ENCODE measurements at places on chromosomes 16 and 17.

DNA sequence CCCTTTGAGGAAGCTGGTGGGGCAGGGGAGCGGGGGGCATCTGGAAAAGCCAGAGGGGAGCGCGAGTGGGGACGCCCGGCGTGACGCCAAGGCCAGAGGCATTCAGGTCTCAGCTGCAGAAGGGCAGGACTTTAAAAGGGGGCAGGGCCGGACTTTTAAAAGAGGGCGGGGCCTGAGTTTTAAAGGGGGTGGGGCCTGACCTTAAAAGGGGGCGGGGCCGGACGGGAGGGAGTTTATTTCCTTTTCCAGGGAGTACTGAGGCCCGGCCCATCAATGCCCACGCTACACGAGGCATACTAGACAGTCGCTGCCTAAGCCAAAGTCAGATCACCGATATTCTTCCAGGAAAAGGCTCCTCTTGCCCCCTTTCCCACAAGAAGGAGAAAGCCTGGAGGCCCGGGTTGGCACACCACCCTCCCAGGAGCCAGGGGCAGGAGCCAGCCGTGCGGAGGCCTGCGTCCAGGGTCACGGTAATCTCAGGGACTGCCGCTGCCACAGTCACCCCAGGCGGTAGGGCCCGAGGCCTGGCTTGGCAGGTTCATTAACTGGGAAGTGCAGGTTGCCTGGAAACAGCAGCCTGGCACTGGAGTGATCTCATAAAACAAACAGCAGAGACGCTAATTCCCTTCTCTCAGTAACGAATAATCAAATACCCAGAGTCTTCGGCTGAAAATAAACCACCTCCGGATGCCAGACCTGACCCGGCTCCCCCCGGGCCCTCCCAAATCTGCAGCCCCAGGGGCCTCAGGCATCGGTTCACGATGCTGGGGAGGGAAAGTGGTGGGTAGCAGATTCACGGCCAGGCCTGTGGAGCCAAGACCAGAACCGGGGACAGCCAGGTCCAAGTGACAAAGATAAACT lies 90.7 kb downstream of the TIMM22 start:
- DNase-seq: no peak

DNA sequence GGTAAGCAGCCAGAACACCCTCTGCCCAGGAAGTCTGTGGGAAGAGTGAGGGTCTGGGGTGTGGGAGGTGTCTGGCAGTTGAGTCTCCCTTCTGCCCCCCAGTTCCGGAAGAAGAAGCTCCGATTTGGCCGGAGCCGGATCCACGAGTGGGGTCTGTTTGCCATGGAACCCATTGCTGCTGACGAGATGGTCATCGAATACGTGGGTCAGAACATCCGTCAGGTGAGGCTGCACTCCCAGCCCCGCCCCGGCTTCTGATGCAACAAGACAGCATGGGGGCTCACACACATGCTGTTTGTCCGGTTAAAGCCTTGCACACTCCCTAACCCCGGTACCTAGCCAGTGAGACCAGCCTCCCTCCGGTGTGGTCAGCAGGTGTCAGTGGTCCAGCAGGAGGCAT lies 4.0 kb upstream of the HSD3B7 start:
- DNase-seq: no peak

DNA sequence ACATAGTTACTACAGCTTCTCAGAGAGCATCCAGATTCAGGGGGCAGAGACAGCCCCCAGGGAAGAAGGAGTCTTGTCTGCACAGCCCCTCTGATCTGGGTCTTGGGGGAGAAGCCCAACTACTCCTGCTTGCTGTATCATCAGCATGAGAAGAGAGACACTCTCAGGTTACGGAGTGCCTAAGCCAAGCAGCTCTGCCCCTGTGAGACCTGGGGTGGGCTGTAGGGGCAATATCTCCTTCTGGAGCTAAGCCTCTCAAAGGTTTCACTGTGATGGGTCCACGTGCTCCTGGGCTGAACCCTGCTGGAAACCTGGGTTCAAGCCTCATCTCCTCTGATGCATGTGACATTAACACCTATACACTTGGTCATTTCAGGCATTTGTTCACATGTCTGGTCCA lies 123.2 kb downstream of the CPPED1 start:
- no peak for DNase-seq

DNA sequence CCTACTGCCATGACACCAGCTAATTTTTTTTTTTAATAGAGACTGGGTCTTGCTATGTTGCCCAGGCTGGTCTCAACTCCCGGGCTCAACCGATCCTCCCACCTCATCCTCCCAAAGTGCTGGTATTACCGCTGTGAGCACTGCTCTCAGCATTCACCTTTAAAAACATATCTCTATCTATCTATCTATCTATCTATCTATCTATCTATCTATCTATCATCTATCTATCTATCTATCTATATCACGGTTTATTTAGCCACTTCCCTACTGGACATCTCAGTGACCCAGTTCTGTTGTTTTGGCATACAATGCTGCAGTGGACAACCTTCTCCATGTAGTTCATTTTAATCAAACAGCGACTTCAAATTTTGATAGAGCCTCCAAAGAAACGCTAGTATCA lies 1.3 kb upstream of the PHAF1 start:
- DNase-seq: no peak

DNA sequence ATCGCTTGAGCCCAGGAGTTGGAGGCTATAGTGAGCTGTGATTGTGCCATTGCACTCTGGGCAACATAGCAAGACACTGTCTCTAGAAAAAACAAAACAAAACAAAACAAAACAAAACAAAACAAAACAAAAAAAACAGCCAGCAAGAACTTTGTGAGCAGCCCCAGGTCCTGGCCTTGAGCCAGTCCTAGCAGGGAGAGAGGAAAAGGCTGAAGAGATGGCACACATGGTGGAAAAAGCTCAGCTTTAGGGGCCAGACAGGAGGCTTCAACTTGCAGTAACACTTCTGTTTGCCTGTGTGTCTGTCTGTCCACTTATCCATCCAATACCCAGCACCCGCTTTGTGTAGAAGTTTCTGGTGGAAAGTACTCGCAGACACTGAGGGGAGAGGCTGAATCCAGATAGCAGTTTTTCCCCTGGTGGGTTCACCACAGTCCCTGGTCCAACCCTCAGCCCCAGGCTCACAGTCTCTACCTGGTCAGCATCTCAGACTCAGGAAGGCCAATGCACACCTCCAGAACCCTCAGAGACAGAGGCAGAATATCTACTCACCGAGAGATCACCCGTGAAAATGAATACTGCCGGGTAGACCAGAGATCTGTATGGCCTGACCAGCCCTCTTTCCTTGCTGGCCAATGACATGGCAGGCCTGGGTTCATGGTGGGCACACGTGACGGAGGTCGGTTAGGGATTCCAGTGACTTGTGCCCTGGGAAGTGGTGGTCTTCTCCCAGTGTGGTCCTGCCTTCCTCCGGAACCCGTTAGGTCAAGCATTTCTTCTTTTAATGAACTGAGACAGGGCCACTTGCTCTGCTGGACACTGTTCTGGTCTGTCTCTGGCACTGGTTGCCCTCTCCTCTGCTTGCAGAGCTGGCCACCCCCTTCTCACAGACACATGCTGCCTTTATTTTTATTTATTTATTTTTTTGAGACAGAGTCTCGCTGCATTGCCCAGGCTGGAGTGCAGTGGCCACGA lies 79.5 kb upstream of the DNAJA2 start:
- no peak for DNase-seq
